ENCODE measurements at places on chromosomes 2 and 18. TPM values are rescaled to one million over a fixed set of nuclear protein-coding genes. Genes with fewer than 3 reads are reported as not detected.

The CCDC141 gene
- not detected for total RNA-seq

The LOXHD1 gene
- not detected for total RNA-seq

The GPR148 gene
- not detected for total RNA-seq

The RAB6D gene
- not detected for total RNA-seq

The CROCC2 gene
- total RNA-seq: 0.26 TPM

The ABCG8 gene
- total RNA-seq: under 0.01 TPM

The ZNF516 gene
- 20.9 TPM for total RNA-seq

The ADD2 gene
- not detected for total RNA-seq

The SGPP2 gene
- 9.7 TPM for total RNA-seq

The OTOS gene
- not detected for total RNA-seq

The PID1 gene
- 9.5 TPM for total RNA-seq

The NGEF gene
- total RNA-seq: 6.1 TPM

The PSMD1 gene
- 69.5 TPM for total RNA-seq

The ST6GAL2 gene
- total RNA-seq: not detected

The NYAP2 gene
- not detected for total RNA-seq

The DYSF gene
- under 0.01 TPM for total RNA-seq

The CAVIN2 gene
- 2.8 TPM for total RNA-seq

The SLC23A3 gene
- 1.9 TPM for total RNA-seq

The SPDYA gene
- total RNA-seq: 1.4 TPM

The ZNF142 gene
- 4.2 TPM for total RNA-seq

The OXER1 gene
- total RNA-seq: not detected

The PSMA8 gene
- total RNA-seq: not detected

The STRN gene
- total RNA-seq: 26.2 TPM

The DAW1 gene
- 0.26 TPM for total RNA-seq

The SCYGR4 gene
- total RNA-seq: not detected

The TIGD1 gene
- total RNA-seq: 1.1 TPM

The SCN9A gene
- total RNA-seq: 14.0 TPM

The TYW5 gene
- total RNA-seq: 11.8 TPM

The UGT1A10 gene
- not detected for total RNA-seq

The AGXT gene
- total RNA-seq: not detected

The SCG2 gene
- 0.13 TPM for total RNA-seq

The RFTN2 gene
- under 0.01 TPM for total RNA-seq

The KLHL29 gene
- 5.0 TPM for total RNA-seq

The MAP3K19 gene
- total RNA-seq: not detected

The TUBA4B gene
- not detected for total RNA-seq

The DPP4 gene
- total RNA-seq: 2.9 TPM

The IL36RN gene
- total RNA-seq: 1.9 TPM

The KLHL30 gene
- 0.26 TPM for total RNA-seq

The HJURP gene
- total RNA-seq: under 0.01 TPM

The EFHD1 gene
- total RNA-seq: not detected

The ALPG gene
- total RNA-seq: not detected

The GPR75 gene
- 0.79 TPM for total RNA-seq

The SLC66A2 gene
- total RNA-seq: 69.4 TPM

The SKOR2 gene
- not detected for total RNA-seq

The UGGT1 gene
- 49.8 TPM for total RNA-seq

The SLC8A1 gene
- 3.7 TPM for total RNA-seq

The TRIM43 gene
- under 0.01 TPM for total RNA-seq

The IL18RAP gene
- not detected for total RNA-seq

The TEX44 gene
- not detected for total RNA-seq

The SCN2A gene
- under 0.01 TPM for total RNA-seq

Data from bronchial epithelial cell (primary cell).